Colonic mucosa (tissue), 4 donors: ENCODE measurements at places on chromosomes 16 and 17. TPM values are rescaled to one million over a fixed set of nuclear protein-coding genes. Genes with fewer than 3 reads are reported as not detected.

TERB1 gene
- total RNA-seq = not detected

UBE2G1 gene
- total RNA-seq = 70.1 TPM

ATP2A1 gene
- total RNA-seq = 2.9 TPM

TP53TG3C gene
- total RNA-seq = not detected

DNA sequence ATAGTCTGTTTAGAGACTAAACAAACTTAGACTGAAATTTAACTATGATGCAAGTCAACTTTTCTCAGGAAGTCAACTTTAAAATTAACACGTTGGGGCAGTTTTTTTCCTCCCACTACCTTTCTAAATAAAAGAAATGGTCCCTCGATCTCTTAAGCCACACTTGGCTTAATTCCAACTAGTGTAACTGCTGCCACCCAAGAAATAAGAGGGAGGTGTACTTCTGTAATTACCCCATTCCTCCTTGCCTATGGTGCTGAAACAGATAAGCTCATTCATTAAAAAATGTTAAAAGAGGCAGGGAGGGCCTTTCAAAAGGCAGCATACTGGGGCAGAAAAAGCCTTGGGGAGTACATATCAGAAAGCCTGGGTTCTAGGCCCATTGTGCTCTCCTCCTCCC, 59.8 kb downstream of the NCOR1 start:
- H3K4me1 ChIP-seq = no peaks in the 10 kb centered on the region
- H3K4me3 ChIP-seq = no peak overlapping the region
- no peak overlapping the region for H3K27ac ChIP-seq
- no peak for DNase-seq

DNA sequence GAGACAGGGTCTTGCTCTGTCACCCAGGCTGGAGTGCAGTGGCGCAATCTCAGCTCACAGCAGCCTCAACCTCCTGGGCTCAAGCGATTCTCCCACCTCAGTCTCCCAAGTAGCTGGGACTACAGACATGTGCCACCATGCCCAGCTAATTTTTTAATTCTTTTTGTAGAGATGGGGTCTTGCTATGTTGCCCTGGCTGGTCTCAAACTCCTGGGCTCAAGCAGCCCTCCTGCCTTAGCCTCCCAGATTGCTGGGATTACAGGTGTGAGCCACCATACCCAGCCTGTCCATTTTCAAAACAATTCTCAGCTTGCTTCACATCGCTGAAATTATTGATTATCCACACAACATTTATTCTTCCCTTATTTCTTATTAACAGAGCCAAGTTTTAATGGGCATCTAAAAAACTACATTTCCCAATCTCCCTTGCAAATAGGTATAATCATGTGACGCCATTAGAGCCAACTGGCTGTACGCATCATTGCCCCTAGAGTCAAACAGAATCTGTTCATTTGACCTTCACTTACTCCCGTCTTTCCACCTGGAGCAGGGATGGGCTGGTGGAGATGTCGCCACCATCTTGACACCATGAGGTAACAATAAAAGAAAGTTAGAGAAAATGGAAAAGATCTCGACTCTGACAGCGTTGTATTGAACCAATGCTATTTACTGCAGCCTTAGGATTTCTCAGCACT, 148.0 kb upstream of the FOXF1 start:
- no peak overlapping the region for H3K27ac ChIP-seq
- H3K27me3 ChIP-seq = no peaks in the 10 kb centered on the region
- H3K4me1 ChIP-seq = no peaks in the 10 kb centered on the region
- no peaks in the 10 kb centered on the region for H3K36me3 ChIP-seq
- H3K4me3 ChIP-seq = no peak overlapping the region
- DNase-seq = no peak

- no peaks in the 10 kb centered on the region for H3K27me3 ChIP-seq
- H3K36me3 ChIP-seq = no peaks in the 10 kb centered on the region
- no peak overlapping the region for H3K4me3 ChIP-seq
- H3K27ac ChIP-seq = no peak overlapping the region
These were observed 588.7 kb downstream of the CDH13 start for GRCh38 chr16:83215406-83216001.

GRCh38 chr17:69870751-69871199, 204.2 kb upstream of the KCNJ16 start:
- H3K27me3 ChIP-seq = no peaks in the 10 kb centered on the region
- H3K4me3 ChIP-seq = no peak overlapping the region
- no peak for DNase-seq

- H3K27ac ChIP-seq = no peak overlapping the region
- H3K4me3 ChIP-seq = no peak overlapping the region
- no peaks in the 10 kb centered on the region for H3K27me3 ChIP-seq
- no peaks in the 10 kb centered on the region for H3K36me3 ChIP-seq
These were observed 61.5 kb downstream of the SLC39A11 start for GRCh38 chr17:73030995-73031394.

- no peaks in the 10 kb centered on the region for H3K36me3 ChIP-seq
- no peak overlapping the region for H3K27ac ChIP-seq
- no peaks in the 10 kb centered on the region for H3K27me3 ChIP-seq
- no peak overlapping the region for H3K4me3 ChIP-seq
- H3K4me1 ChIP-seq = peaks cover 19% of the 10 kb centered on the region
These were observed 8.3 kb upstream of the LPCAT2 start for GRCh38 chr16:55500530-55501011.

DNA sequence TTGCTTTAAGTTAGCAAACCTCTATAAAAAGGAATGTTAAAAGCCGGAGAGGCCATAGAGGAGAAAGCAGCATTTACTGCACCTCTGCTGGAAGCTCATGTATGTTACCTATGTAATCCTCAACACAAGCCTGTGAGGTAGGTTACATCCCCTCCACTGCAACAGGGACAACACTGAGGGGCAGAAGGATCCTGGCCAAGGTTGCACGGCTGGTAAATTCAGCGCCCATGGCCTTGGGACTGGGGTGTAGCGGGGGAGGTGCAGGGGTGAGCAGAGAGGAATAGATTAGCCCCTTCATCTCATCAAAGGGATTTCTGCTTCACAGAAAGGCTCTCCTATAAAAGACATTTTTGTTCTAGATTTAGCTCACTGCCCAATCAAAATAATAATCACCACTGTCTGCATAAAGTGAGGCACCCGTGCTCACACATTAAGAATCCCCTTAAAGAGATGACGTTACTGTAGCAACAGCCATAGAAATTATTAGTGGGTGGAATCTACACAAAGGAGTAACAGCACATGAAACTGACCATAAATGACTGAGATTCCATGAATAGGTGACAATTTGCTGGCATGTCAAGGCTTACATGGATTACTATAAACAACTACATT, 3.3 kb downstream of the ZCCHC14 start:
- no peak overlapping the region for H3K4me3 ChIP-seq
- peaks cover 24% of the 10 kb centered on the region for H3K4me1 ChIP-seq
- H3K27ac ChIP-seq = no peak overlapping the region
- no peaks in the 10 kb centered on the region for H3K36me3 ChIP-seq

GRCh38 chr16:410516-411178, 9.0 kb downstream of the DECR2 start:
- no peaks in the 10 kb centered on the region for H3K36me3 ChIP-seq
- no peak overlapping the region for H3K4me3 ChIP-seq
- H3K4me1 ChIP-seq = no peaks in the 10 kb centered on the region
- no peak for DNase-seq
- H3K27me3 ChIP-seq = no peaks in the 10 kb centered on the region
- H3K27ac ChIP-seq = no peak overlapping the region
